CD4-positive, alpha-beta T cell treated with Interleukin-15 for 1 hour (primary cell): ENCODE measurements at places on chromosomes 11 and 22.

GRCh38 chr22:30855677-30856518, 112.7 kb downstream of the MORC2 start:
- DNase-seq: no peak

DNA sequence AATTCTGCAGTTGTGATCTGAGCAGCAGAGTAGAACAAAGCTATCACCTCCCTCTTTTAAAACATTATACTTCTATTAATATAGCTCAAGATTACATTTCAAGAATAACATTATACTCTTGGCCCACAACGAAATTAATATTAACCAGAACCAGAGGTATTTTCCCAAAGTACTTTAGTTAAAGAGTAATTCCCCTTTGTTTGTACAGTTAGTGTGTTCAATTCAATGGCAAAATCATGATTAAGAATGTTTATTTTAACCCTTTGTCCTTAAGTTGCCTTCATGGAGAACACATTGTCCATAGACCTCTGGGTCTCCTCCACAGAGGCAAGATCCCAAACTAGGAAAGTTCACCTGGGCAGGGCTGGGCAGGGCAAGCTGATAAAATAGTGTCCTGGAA, 88.0 kb upstream of the CSNK2A3 start:
- DNase-seq: no peak

DNA sequence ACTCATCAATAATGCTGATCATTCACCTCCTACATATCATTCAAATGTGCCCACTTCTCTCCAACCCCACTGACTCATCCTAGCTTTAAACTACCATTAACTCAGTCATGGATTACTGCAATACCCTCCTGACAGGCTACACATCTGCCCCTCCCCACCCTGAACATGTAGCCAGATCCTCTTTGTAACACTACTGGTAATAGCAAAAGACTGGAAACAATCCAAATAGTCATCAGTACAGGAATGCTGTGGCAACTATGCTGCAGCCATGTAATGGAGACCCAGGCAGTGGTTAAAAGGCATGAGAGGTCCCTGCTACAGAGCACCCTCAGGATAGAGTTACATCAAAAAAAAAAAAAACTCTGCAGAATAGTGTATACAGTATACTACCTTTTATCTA, 16.6 kb downstream of the SLC43A3 start:
- no peak for DNase-seq

- DNase-seq: no peak
Measured at GRCh38 chr22:49768077-49768910, 59.4 kb downstream of the BRD1 start.
